Esophagus squamous epithelium (tissue), 5 donors: ENCODE measurements at places on chromosomes 12 and 14.

DNA sequence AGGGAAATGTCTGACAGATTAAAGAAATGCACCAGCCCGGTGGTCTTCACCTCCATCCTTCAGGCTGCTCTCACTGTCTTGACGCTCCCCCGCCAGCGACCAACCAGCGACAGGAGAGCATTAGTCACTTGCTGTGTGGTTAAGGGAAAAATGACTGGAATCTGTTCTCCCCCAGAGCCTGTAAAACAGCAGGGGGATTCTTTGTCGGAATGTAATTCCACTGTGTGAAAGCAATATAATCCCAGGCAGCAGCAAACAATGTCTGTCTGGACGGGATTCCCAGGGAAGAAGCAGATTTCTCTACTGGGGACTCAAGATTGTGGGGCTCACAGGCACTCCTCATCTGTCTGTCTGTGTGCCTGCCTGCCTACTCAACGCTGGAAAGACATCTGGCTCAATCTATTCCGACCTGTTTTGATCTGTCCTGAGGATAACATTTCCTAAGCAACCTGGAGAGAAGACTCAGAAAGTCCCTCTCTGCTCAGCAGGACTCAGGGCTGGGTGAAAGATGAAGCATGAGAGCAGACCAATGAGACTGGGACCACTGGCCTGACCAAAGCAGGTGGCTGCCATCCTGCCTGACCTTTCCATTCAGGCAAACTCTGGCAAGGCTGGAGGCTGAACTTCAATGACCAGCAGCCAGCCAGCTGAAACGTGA is 54.6 kb downstream of the NUAK1 start:
- DNase-seq = no peak

- no peak for DNase-seq
Measured at GRCh38 chr12:68271346-68271745, 17.9 kb upstream of the IL22 start.

GRCh38 chr14:69262516-69262915 is 2.6 kb downstream of the GALNT16 start:
- no peak for DNase-seq

GRCh38 chr12:11638315-11638916 is 11.1 kb upstream of the ETV6 start:
- DNase-seq = no peak

GRCh38 chr14:34407951-34408350 is 54.1 kb downstream of the SPTSSA start:
- no peak for DNase-seq

GRCh38 chr12:85468356-85469157 is 188.5 kb downstream of the ALX1 start:
- no peak for DNase-seq

- DNase-seq = no peak
Measured at GRCh38 chr12:79227091-79227490, 362.5 kb downstream of the SYT1 start.

GRCh38 chr14:39175445-39176262 is 600 bp downstream of the PNN start:
- no peak for DNase-seq

GRCh38 chr12:121741743-121742142 is 29.2 kb downstream of the TMEM120B start:
- DNase-seq = no peak

- DNase-seq = no peak
Measured at GRCh38 chr12:123895451-123895850, 77.2 kb downstream of the CCDC92 start.

GRCh38 chr12:84361651-84362551 is 550.7 kb downstream of the SLC6A15 start:
- no peak for DNase-seq

GRCh38 chr12:92608151-92609091 is 94.4 kb upstream of the PLEKHG7 start:
- DNase-seq = no peak

GRCh38 chr12:62919838-62920237 is 15.1 kb downstream of the PPM1H start:
- no peak for DNase-seq

DNA sequence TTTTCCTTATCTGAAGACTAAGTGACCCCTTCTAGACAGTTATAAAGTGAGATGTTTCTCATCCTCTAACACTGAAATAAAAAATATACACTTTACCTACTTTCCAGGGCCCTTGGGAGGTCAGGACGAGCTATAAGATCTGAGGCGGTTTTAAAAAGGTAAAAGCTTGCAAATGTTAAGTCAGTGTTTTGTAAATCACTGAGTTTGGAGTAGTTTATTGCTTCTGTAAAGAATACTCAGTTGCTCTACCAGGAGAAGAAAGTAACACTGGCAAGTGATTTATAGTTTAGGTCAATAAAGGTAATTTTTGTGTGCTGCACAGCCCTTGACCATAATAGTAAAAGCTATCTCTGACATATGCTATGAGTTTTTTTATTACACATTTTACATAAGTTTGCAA is 584.5 kb downstream of the TMTC2 start:
- DNase-seq = no peak

GRCh38 chr12:117362391-117362790 is 965 bp upstream of the NOS1 start:
- DNase-seq = no peak

DNA sequence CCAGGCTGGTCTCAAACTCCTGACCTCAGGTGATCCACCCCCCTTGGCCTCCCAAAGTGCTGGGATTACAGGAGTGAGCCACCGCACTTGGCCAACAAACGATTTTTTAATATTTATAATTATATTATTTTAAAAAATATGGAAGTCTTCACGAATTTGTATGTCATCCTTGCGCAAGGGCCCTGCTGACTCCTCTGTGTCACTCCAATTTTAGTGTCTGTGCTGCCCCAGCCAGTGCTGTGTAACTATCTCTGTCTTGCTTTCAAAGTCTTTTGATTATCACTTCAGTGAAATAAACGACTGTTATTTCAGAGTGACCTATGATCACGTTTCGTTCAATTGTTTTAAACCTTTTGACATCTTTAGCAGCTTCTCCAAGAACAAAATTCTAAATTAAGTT is 13.1 kb upstream of the MMP17 start:
- DNase-seq = no peak

- no peak for DNase-seq
Measured at GRCh38 chr14:85239791-85240190, 290.2 kb upstream of the FLRT2 start.

DNA sequence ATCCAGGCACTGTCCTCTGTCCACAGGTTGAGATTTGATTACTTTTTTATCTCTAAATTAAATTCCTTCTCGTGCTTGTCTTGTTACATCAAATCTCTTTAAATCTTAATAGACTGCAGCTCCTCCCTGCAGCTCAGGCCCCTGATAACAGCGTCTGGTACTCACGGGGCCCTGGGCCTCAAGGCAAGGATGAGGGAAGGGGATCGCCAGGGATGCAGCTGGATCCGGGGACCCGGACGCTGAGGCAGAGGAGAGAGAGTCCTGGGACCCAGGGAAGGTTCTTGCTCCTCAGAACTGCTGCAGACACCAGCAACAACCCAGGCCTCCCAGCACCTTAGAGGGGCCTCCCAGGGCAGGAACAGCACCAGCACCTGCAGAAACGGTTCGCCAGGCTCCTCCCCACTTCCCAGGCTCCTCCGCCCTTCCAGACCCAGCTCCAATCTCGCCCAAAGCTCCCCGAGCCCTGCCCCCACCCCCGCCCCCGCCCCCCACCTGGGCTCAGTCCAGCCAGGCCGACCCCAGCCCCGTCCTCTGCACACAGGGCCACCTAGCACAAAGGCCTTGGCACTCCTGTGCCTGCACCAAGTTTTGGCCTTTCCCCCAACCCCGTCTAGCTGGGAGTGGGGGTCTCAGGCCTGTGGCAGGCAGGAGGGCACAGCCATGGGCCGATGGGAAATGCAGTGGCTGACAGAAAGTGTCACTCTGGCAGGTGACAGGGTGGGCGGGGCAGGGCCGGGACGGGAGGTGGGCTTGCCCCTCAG is 60.3 kb upstream of the GALNT9 start:
- DNase-seq = no peak

GRCh38 chr12:105721051-105721825 is 390.7 kb downstream of the C12orf75 start:
- no peak for DNase-seq

GRCh38 chr12:101968770-101969169 is 91.4 kb downstream of the DRAM1 start:
- no peak for DNase-seq

GRCh38 chr14:32688941-32689340 is 249.7 kb upstream of the NPAS3 start:
- DNase-seq = no peak

DNA sequence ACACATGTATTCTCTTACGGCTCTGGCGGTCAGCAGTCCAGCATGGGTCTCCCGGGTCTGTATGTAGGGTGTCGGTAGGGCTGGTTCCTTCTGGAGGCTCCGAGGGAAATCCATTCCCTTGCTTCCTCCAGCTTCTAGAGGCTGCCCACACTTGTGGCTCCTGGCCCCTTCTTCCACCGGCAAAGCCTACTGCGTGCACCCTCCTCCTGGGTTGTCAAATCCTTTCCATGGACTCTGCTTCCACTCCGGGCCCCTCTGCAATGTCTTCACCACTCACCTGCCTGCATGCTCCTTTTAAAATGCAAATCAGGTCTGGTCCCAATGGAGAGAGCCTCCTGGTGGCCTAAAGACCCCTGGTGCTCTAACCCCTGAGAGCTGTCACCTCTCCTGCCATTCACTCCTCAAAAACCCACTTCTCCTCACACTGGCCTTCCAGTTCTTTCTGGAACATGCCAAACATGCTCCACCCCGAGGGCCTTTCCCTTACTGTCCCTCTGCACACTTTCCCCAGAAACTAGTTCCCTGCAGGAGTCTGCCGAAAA is 108.5 kb downstream of the DICER1 start:
- no peak for DNase-seq

DNA sequence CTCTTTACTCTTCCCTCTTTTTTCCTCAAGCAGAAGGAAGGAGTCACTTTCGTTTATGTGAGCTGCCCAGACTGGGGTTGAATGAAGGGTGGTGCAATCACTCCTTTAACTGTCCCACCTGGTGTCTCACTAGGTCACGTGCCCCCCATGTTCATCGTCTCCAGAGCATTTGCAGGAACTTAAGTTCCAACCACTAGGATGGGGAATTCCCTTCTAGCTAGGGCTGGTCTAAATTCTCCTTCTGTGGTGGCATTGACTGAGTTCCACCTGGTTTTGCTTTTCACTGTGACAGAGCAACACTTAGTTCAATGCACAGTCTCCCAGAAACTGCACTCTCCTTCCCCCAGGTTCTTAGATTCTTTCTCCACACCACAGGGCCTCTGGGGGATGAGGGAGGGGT is 9.5 kb downstream of the FANCM start:
- no peak for DNase-seq

DNA sequence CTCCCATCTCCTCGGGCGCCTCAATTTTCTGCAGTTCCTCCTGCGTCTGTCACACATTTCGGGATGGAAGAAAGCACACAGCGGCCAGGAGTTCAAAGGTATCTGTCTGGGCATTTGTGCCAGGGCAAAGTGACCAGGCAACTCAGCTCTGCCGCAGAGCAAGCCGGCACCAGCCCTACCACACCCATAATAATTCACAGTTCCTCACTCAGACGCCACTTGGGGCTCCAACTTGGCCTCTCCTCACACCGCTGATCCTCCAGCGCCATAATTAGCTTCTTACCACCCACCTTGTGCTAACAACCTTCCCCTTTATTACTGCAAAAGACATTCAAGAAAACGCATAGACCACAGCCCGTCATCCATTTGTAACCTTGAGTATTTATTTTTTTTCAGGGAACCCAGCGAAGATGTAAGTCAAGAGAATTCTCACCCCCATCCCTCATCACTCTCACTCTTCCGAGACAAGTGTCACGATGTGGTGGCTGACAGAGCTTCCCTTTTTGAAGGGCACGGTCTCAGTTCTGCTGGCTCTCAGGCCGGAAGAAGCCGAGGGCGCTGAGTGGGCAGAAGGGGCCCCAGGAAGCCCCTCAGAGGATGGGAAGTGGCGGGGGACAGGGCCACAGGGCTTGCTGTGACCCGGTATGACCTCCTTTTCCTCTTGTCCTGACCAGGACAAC is 25.2 kb upstream of the NCOR2 start:
- no peak for DNase-seq

GRCh38 chr12:82174383-82174782 is 183.8 kb downstream of the CCDC59 start:
- no peak for DNase-seq

GRCh38 chr12:27578689-27579372 is 54.8 kb downstream of the PPFIBP1 start:
- no peak for DNase-seq

GRCh38 chr14:77025744-77026165 is 2.8 kb downstream of the IRF2BPL start:
- DNase-seq = no peak

- DNase-seq = no peak
Measured at GRCh38 chr12:991350-992333, 619 bp downstream of the ERC1 start.

- DNase-seq = no peak
Measured at GRCh38 chr12:15146585-15146984, 74.6 kb downstream of the RERG start.

DNA sequence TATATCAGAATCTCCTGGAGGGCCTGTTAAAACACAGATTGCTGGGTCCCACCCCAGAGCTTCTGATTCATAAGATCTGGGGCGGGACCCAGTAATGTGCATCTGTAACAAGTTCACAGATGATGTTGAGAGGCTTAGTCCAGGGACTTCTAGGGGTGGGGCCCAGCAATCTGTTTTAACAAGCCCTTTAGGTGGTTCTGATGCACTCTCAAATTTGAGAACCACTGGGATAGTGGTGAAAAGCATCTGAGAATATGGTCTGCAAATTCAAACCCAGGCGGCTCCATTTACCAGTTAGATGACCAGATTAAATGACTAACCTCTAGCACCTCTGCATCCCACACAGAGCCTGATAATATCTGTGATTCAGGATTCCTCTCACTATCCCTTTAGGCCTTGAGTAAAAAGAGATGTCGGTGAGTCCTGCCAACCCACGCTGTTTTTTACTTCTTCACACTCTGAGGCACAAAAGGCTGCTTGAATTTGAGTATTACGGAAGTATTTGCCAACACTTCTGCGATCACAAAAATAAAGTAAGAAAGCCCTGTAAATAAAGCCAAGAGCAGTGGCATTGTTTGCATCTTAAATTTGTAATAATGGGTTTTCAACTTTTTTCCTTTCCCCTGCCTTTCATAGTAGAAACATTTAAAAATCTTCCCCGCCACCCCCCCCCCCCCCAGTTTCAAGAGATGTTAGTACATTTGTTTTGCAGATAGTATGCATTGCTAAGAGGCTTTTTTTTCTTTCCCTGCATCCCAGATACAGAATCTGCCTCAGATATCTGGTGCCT is 1.8 kb upstream of the FRS2 start:
- DNase-seq = no peak

DNA sequence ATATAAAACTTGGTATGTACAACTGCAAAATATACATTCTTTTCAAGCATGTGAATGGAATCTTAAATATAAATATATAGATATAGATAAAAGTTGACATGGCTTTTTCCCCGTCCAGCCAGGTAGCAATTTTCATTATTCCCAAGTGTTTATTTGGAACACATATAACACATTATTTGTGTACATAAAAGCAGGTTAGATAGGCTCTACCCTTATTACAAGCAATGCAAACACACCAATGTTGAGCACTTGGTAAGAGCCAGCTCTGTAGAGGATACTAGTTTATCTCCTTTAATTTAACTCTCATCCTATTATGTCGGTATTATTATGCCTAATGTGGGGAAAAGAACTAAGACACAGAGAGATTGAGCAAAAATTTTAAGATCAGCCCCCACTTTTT is 7.0 kb upstream of the INSM2 start:
- no peak for DNase-seq
